Amygdala (tissue), 56 donors: ENCODE measurements at places on chromosomes 6 and 20.

DNA sequence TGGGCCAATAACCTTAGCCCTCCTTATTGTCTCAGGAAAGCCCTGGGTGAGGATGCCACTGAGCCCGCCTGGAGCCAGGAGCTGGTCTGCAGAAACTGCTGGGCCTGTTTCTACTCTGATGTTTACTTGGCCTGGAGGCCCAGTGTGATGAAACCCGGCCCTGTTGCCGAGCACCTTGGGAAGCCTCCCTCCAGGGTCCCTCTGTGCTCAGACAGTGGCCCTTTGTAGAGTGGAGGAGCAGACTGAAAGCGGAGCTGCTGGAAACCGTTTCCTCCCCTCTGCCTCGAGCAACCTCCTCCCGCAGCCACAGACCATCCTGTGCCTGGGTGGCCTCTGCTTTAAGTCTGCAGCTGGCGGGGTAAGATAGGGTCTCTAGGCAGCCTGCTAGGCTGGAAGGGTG, 84.1 kb upstream of the EPB41L1 start:
- DNase-seq = peak; percentile 19

- DNase-seq = no peak
These were observed 17.6 kb upstream of the SGK2 start for GRCh38 chr20:43541214-43541613.

DNA sequence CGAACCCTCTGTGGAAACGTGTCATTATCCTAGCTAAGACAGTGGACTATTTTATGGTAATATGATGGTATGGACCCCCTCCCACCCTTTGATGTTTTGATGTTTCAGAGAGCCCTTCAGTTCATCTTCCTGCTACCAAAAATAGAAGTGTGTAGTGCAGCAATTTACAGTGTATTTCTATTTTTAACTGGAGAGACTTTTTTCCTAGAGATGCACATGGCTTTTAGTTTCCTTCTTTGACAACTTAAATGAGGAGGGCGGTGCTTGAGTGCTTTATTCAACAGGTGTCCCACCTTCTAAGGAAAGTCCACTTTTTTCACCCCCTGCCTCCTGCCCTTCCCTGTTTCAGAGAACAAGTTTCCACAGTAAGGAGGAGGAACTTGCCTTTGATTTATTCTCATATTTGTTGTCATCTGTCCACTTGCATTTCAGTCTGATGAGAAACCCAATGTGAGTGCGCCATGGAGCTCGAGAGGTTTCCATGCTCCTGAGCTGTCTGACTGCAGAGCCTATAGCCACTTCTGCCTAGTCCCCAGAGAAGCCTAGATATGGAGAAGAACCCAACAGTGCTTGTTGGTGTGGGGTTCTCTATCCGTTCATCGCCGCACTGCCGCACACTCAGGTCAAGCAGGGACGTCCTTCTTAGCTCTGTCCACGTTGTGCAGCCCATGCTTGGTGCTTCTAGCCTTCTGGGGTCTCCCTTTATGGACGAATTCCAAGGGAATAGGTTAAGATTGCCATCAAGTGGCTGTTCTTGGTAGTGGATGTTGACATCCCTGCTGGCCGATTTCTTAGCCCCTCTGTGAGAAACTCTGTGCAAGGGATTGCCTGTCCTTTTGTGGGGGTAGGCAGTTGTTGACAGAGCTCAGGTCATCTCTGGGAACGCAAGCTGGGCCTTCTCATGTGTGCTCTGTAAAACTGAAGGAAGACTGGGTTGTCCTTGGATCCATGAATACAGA, 144.2 kb downstream of the JARID2 start:
- no peak for DNase-seq

- DNase-seq = no peak
These were observed 115.7 kb downstream of the PRIM2 start for GRCh38 chr6:57432919-57433684.

- no peak for DNase-seq
These were observed 33.3 kb upstream of the ARMH2 start for GRCh38 chr6:24831771-24832716.

DNA sequence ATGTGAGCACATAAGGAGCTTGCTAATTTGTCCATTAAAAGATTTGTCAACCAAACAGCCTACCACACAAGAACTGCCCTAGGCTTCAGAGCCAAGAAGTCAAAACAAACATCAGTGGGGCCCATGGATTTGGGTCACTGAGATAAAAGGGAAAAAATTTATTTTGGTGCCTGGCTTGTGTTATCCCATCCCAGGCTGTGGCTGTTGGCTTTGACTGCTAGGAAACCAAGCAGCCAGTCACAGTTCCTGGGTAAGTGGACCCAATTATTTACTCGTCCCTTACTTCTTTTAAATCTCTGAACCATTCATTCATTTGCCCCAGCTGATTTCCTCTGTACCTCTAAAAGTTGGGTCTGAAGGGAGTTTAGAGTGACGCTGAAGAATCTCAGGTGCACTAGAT, 41.3 kb downstream of the EDN1 start:
- DNase-seq = no peak

DNA sequence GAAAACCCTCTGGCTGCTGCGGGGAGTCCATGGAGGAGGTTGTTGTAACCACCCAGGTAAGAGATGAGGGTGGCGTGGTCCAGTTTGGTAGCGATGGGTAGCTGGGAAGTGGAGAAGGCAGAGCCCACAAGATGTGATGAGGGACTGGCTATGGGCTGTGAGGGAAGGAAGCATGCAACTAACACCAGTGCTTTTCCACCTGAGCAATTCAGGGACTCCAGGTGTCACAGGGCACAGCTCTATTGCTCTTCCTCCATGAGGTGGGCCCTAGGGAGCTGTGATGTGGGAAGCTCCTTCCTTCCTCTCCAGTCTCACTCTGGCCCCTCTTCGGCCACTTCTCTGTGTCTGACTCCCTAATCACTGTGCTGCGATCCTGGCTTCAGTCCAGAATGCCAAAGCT, 32.4 kb upstream of the TGM6 start:
- no peak for DNase-seq

GRCh38 chr6:73042892-73043291, 182.4 kb downstream of the KHDC1L start:
- DNase-seq = no peak

DNA sequence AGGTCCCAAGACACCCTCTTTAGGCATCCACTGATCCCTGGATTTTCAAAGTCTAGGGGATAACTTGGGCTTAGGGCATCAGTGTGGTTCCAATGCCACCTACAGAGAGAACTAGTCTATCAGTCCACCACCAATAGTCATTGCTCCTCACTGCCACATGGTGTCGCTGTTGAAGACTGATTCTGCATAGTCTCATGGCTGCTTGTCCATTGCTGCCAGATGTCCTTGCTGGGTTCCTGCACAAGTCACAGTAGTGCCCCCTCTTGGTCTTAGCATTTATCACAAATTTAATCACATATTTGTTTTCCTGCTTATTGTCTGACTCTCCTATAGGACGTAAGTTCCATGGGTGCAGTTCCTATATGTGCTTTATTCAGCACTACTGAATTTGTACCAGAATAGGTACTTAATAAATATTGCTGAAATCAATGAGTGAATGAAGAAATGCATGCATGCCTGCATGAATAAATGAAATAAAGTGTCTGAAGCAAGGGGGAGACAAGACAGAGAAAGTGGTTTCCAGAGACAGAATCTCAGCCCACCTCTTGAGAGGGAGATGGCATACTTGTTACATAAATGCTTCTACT, 45.9 kb upstream of the RALY start:
- DNase-seq = no peak

DNA sequence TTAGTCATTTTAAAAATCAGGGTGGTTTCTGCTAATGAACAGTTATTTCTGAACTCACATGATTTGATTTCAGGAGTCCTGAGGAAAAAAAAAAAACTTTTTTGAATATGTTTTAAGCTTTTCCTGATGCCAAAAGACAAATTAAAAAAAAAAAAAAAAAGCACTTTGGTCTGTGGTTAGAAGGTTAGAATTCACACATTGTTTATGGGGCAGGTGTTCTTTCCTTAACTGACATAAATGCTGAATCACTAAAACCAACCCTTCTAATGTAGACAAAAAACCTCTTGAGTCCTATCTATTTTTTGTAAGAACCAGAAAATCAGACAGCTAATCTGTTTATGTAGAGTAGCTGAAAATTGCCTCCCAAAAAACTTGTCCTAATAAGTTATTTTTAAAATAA, 20.4 kb downstream of the THEMIS start:
- DNase-seq = no peak

DNA sequence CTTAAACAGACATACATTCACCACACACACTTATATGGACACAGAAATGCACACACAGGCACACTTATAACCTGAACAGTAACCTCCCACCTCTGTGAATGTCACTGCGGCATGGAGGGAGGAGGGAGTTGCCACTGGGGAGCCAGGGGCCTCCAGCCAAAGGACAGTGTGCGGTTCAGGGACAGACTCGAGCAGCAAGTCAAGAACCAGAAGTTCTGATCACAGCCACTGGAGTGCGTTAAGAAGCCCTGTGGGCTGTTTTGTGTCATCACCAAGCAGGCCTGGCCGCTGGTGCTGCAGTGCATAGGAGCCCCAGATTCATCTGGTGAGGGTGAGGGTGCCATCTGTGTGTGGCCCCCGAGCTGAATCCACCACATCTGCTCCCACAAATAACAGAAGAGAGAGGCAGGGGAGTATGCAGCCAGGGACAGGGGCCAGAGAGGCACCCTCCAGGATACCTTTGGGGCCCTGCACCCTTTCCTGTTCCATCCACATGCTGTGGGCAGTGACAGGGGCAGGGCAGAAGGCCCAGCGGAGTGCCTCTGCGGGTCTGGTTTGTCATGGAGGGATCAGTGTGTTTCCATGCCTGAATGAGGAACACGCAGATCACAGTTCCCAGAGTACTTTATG, 20.3 kb downstream of the SYNDIG1 start:
- DNase-seq = no peak

- no peak for DNase-seq
These were observed 1.2 kb upstream of the CD24 start for GRCh38 chr6:106975738-106976064.

DNA sequence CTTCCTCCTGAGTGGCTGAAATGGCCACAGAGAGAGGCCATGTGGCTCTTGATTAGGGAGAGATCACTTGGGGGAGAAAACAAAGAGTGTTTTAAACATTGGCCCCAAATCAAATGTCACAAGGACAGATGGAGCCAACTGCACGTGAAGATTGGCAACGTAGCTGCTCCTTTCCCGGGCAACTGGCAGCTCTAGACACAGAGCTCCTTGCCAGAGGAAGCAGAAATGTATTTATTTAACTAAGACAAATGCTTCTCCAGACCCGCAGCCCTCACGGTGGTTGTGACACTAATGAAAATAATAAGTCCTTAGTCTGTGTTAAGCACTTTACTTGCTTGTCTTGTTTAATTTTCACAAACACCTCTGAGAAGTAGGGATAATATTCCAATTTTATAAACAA, 49.6 kb upstream of the DSN1 start:
- no peak for DNase-seq

- peak; percentile 43 for DNase-seq
These were observed 43.1 kb upstream of the NAA20 start for GRCh38 chr20:19973961-19974629.

DNA sequence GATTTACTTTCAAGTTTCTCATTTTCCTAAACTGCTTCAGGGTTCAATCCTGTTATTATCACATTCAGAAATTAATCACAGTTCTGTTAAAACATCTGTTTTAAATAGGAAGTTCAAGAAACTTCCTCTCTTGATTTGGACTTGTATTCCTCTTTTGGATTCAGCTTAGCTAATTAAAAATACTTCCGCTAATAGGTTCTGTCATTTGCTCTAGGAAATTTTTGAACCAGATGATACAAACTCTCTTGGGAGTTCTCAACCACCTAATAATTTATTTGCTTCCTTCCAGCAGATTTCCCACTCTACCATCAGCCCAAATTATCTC, 15.9 kb upstream of the TMEM30A start:
- no peak for DNase-seq

DNA sequence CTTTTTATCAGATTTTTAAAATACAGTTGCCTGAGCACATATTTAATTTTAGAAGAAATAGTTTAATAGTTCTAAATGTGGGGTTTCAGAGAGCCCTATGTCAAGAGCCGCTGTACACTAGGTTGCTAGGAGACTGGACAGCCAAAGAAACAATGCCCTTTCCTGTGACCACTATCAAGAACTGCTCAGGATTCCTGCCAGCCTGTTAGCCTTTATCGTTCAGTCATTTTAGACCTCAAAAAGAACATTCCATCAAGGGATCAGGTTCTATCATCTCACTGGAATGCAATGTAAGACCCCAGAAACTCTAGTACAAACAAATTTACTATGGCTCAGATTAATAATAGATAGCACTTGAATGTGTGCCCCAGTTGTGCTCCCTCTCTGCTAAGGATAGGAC, 181.2 kb upstream of the CCN2 start:
- no peak for DNase-seq

- no peak for DNase-seq
These were observed 90.7 kb downstream of the SNAP25 start for GRCh38 chr20:10309326-10309725.

GRCh38 chr20:61953037-61954021, 112.4 kb downstream of the TAF4 start:
- no peak for DNase-seq

DNA sequence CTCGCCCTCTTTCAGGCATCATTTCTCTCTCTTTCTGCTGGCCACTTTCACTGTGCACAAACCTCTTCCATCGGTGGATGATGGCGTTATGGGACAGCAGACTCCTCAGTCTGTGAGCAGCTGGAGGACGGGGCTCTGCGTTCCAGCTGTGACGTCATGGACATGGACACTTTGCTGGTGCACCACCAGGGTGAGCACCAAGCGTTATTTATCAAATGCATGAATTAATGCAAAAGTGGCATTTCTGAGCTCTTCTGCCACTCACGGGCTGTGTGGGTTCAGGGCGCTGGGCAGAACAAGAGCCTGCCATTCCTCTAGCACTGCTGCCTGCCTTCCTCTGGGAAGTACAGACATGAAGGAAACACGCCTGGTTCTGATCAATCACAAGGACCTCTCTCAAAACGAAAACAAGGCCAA, 82.9 kb upstream of the MPC1 start:
- DNase-seq = peak; percentile 56

GRCh38 chr6:163191704-163192537, 222.6 kb upstream of the QKI start:
- DNase-seq = no peak

DNA sequence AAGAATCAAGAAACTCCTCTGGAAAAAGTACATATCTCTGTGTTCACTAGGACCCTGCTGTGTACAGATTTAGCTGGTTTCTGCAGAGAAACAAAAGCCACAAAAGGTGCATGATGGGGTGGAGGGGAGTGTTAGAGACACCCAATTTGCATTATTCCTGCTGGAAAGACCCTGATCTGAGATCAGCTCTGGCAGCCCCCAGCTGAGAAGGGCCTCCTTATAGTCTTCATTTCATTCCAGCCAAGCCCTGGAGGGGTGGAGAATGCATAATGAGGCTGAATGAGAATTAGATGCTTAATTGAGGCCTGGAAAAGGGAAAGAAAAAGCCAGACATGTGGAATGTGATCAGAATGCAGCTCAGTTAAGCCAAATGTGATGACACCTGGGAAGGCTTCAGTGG, 545.6 kb downstream of the KIF16B start:
- no peak for DNase-seq

DNA sequence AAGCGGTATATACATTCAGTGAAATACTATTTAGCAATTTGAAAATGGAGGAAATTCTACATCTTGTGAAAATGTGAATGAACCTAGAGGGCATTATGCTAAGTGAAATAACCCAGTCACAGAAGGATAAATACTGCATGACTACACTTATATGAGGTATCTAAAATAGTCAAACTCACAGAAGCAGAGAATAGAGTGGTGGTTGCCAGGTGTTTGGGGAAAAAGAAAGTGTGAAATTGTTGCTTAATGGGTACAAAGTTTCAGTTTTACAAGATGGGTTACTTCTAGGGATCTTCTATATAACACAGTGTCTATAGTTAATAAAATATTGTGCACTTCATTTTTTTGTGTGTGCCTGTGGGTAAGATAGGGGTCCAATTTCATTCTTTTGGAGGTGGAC, 1152.0 kb downstream of the EPHA7 start:
- no peak for DNase-seq
